ENCODE measurements at places on chromosomes 1 and 21.

DNA sequence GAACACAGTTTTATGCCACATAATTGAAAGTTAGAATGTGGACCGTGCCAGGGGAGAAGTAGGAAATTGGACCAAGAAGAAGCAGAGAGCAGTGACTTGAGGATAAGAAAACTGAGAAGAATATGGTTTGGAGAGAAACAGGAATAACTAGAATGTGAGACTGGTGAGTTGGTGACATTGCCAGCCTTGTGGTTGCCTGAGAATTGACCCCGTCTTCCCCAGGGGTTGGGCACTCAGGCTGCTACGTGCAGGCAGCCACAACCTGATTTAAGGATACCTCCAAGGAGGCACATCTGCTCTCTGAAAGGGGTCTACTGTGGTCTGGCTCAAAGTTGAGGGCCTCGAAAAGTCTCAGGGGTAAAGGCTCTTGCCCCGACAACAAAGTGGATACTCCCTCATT, 112.1 kb upstream of the ARTN start:
- no peak for DNase-seq

DNA sequence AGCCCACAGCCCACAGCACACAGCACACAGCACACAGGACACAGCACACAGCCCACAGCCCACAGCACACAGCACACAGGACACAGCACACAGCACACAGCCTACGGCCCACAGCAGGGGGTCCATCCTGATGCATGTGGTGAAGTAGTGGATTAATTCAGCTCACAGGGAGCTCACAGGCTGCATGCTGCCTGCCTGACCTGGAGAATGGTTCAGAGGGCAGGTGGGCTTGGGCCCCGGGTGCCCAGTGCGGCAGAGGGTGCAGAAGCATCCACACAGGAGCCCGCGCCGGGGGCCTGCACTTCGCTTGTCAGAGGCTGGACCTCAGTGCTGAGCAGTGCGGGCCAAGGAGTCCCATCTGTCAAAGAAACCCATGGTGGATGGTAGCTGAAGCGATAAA, 21.1 kb upstream of the AJAP1 start:
- no peak for DNase-seq

DNA sequence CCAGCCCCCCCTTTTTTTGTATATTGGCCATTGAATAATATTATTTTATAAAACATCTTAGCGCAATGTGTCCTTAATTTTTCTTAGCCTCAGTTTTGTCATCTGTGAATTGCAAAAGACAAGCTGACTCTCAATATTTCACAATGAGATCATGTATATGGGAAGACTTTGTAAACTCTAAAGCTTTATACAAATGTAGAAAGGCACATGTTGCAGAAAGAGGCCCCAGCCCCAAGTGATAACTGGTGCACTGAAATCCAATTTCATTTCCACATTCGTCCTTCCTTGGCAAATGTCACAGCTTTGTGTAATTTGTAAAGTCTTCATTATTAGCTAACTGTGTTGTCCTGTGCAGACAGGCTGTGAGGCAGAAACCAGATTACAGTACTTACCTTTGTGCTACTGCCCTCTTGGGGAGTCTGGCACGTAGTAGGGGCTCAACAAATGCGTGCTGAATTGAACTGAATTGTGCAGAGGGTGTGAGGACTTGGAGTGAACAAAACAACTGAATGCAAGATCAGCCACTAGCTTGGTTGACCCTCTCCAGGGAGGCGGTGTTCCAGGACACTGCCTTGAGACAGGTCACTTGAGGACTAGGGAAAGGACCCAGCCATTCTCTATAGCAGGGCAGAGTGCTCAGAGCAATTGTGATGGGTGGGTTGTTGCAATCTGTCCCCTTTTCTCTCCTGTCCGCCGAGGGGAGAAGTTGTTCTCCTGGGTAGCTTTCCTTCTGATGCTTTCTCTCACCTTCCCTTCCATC, 74.6 kb downstream of the LMO4 start:
- no peak for DNase-seq

DNA sequence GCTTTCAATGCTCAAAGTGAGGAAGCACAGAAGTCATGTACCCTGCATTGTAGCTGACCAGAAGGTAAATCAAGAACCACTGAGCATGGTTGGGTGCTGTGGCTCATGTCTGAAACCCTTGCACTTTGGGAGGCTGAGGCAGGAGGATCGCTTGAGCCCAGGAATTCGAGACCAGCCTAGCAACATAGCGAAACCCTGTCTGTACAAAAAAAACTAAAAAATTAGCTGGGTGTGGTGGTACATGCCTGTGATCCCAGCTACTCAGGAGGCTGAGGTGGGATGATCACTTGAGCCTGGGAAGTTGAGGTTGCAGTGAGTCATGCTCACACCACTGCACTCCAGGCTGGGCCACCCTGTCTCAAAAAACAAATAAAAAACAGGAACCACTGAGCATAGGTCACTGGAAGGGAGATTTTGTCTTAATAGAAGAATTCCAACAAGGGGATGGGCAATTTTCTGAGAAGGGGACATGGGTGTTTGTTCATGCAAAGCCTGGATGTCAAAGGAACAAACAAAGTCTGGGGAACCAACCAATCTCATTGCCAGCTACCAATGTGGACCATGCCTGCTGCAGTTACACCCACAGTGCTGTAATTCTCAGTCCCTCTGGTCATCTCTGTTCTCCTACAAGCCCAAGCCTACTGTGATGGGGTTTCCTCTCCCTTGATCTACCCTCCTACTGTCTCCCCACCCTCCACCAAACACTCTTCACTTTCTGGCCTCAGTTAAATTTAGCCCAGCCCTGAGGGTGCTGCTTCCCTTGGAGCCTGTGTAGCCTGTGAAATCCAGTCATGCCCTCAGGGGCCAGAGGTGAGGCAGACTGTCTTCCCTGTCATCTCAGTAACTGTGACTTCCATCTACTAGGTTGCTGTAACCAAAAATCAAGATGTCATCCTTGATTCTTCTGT, 47.9 kb downstream of the ELF3 start:
- DNase-seq: no peak

- DNase-seq: no peak
Observed at GRCh38 chr1:29984862-29985605, 738.4 kb downstream of the MATN1 start.

DNA sequence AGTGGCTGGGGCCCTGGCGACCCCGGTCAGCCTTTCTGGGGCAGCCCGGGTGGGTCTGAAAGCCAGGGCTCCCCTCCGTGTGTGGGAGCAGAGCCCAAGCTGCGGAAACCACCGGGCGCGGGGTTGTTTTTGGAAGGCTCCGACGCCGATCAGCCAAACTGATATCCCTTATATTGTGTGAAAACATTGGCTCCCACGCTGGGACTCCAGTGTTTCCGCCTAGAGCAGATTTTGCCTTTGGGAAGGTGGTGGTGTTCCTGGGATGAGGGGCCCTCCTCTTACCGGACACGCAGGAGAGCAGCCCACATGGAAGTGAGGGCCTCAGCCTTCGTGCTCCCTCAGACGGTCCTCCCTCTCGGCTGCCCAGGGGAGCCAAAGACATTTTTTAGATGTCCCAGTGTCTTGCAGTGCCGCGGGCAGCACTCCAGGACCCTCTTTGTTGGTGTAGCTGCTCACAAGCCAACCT, 54.3 kb downstream of the NGF start:
- DNase-seq: no peak

DNA sequence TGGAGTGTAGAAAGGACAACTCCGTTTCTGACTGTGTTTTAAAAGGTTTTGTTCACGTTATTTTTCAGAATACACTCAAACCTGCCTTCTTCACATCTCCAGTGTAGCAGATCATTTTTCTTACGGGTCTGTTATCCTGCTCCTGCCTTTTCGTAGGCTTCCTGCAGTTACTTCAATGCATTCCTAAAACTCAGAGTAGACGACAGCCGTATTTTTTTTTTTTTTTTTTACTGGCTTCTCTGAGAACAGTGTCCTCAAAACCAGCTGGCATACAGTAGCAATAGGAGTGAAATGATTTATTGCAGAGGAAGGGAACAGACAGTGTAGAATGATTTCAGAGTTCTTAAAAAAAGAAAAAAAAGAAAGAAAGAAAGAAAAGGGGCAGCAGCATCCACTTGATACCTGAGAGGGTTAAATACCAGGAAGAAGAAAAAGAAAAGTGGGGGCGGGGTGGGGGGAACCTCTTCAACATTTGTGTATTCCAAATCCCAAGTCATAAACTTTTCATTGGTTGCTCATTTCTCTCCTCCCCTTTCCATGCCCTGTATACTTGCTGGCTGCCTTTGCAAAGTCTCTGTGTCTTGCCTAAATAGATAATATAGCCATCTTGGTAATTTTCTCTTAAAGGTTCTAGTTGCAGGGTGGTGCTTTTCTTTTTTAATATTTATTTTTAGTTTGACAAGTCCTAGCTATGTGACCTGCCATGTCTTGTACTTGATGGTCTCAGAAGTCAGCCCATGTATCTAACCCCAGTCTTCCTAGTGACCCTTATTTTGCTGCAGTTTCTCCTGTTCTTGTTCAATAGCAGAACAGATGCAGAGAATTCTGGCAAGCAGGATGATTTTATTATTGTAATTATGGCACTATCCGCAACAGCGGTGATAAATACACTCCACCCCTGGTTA, 2.8 kb downstream of the TGFB2 start:
- DNase-seq: no peak

DNA sequence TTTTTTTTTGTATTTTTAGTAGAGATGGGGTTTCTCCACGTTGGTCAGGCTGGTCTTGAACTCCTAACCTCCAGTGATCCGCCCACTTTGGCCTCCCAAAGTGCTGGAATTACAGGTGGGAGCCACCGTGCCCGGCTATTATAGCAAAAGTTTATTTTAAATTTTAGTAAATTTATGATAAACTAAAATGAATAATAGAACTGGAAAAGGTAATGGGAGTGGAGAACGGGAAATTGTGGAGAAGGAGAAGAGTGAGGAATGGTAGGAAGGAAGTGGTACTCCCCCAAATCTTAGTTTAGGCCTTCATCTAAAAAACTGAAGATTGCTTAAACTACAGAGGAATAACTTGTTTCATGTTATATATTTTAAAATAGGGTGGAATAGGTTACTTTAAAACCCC, 7.6 kb upstream of the PI4KB start:
- no peak for DNase-seq

- DNase-seq: no peak
Observed at GRCh38 chr1:8677782-8678181, 139.7 kb downstream of the RERE start.

DNA sequence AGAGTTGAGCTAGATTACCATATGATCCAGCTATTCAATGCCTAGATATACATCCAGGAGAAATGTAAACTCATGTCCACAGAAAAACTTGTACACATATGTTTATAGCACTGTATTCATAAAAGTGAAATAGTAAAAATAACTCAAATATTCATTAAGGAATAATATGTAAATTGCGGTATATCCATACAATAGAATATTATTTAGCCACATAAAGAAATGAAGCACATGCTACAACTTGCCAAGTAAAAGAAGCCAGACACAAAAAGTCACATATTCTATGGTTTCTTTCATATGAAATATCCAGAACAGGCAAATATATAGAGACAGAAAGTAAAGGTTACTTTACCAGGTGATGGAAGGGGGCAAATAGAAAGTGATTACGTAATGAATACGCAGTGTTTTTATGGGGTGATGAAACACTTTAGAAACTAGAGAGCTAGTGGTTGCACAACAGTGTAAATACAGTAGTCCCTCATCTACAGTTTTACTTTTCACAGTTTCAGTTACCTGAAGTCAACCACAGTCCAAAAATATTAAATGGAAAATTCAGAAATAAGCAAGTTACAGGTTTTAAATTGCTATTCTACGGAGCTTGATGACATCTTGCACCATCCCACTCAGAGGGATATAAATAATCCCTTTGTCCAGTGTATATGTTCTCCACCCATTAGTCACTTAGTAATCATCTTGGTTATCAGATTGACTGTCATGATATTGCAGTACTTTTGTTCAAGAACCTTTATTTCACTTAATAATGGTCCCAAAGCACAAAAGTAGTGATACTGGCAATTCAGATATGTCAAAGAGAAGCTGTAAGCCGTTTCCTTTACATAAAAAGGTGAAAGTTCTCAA, 62.3 kb downstream of the ZNF644 start:
- no peak for DNase-seq

GRCh38 chr1:152153996-152154395, 5.0 kb downstream of the RPTN start:
- no peak for DNase-seq

DNA sequence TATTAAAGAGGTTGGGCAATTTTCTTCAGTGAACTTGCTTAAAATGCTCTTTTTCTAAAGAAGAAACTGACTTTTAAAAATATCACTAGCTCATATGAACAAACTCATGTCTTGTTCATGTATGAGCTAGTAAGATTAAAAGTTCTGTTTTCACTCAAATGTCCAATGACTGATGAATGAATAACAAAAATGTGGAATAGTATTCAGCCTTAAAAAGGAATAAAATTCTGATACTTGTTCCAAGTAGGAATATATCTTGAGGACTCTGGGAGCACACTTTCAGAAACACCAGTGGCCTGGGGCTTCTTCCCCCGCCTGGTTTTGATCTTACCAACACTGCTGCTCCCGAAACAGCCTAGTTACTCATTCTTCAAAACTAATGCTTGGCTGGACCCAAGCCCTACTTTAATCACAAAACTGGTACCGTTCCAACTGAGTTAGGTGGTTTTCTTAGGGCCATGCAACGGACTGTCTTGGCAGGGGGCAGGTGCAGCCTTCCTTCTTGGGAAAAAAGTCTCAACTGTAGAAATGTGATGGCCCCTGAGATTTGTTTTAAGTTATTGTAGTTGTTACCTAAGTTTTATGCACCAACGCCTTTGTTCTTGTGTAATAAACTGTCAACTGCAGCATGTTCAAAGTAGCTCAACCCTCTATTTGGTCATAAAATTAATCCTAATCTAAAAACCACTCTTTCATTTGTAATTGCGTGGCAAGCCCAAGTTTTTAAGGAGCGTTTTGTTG, 116.0 kb downstream of the ETS2 start:
- no peak for DNase-seq

- DNase-seq: no peak
Observed at GRCh38 chr1:79100385-79100784, 93.9 kb upstream of the ADGRL4 start.

GRCh38 chr1:31396633-31397351, 16.2 kb upstream of the SERINC2 start:
- DNase-seq: no peak

All from cortex of kidney (tissue), 1 donor.